Liver (tissue), 10 donors: ENCODE measurements at places on chromosomes 7 and 10. TPM values are rescaled to one million over a fixed set of nuclear protein-coding genes. Genes with fewer than 3 reads are reported as not detected.

DNA sequence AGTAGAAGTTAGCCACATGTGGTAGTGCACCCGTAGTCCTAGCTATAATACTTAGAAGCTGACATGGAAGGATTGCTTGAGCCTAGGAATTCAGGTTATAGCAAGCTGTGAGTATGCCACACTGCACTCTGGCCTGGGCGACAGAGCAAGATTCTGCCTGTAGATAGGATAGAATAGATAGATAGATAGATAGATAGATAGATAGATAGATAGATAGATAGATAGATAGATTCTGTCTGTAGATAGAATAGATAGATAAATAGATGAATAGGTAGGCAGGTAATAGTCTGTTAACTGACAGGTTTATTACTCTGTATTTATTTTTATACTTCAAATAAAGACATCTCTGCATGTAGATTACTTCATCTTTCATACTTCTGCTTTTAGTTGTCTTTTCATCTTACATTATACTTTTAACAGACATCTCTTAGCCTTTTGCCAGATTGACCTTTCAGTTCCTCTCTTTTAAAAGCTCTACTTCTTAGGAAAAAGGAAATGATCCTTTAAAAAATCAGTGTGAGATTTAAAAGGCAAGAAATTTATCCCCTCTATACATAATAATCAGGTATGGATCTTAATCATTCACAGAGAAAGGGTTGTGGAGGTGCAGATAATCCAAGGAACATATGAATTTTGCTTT, 31.8 kb downstream of the CCAR1 start:
- H3K4me1 ChIP-seq = no peaks in the 10 kb centered on the region
- H3K27ac ChIP-seq = no peak overlapping the region
- DNase-seq = no peak
- no peak overlapping the region for H3K4me3 ChIP-seq

GRCh38 chr10:11035301-11035991, 17.8 kb downstream of the CELF2 start:
- no peak for DNase-seq
- H3K27ac ChIP-seq = no peak overlapping the region
- H3K4me1 ChIP-seq = no peaks in the 10 kb centered on the region
- no peak overlapping the region for H3K4me3 ChIP-seq
- H3K27me3 ChIP-seq = peaks cover 3% of the 10 kb centered on the region

GRCh38 chr7:15820319-15820718, 133.8 kb upstream of the MEOX2 start:
- H3K36me3 ChIP-seq = no peaks in the 10 kb centered on the region
- H3K4me1 ChIP-seq = no peaks in the 10 kb centered on the region
- no peaks in the 10 kb centered on the region for H3K27me3 ChIP-seq
- H3K4me3 ChIP-seq = no peak overlapping the region
- no peak overlapping the region for H3K27ac ChIP-seq
- DNase-seq = no peak

- H3K4me3 ChIP-seq = no peak overlapping the region
- H3K4me1 ChIP-seq = no peaks in the 10 kb centered on the region
- H3K27ac ChIP-seq = no peak overlapping the region
- no peaks in the 10 kb centered on the region for H3K36me3 ChIP-seq
- H3K27me3 ChIP-seq = peaks cover 3% of the 10 kb centered on the region
Observed at GRCh38 chr7:26489391-26489790, 197.7 kb downstream of the SNX10 start.

DNA sequence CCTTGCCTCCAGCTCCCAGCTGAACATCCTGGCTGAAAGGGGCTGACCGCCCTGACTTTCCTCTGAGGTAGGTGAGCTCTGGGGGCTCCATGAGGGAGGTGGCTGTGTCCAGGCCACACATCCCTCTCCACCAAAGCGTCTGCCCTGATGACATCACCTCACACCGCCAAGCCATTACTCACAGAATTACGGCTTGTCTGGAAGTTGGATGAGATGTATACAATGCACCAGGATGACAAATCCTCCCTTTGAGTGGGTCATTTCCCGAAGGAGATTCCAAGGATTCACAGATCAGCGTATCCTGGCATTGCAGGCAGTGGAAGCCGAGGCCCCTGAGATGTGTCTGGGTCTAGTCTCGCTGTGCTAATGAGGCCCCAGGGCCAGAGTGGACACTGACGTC, 15.1 kb upstream of the RET start:
- H3K4me1 ChIP-seq = peaks cover 16% of the 10 kb centered on the region
- DNase-seq = no peak
- no peaks in the 10 kb centered on the region for H3K27me3 ChIP-seq
- H3K36me3 ChIP-seq = no peaks in the 10 kb centered on the region
- no peak overlapping the region for H3K4me3 ChIP-seq
- no peak overlapping the region for H3K27ac ChIP-seq

GRCh38 chr7:80722616-80723195, 84.3 kb downstream of the CD36 start:
- no peaks in the 10 kb centered on the region for H3K36me3 ChIP-seq
- no peak overlapping the region for H3K4me3 ChIP-seq
- H3K27me3 ChIP-seq = no peaks in the 10 kb centered on the region
- H3K27ac ChIP-seq = no peak overlapping the region
- H3K4me1 ChIP-seq = no peaks in the 10 kb centered on the region
- no peak for DNase-seq

DNA sequence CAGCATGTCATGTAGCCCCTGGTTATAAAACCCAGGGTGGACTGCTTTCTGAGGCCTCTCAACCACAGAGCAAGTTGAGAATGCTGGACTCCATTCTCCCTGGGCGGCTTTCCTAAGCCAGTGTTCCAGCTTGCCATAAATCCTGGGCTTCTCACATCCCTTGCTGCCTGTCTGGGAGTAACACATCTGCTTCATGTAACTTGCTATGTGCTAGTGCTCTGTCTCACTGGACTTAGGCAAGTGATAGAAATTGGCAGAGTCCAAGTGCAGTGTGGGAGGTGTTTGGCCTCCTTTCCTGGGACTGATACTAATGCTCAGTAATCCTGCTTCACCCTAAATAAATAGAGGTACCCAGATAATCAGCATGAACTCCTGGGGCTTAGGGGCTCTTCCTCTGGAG, 277.1 kb upstream of the POM121L12 start:
- no peaks in the 10 kb centered on the region for H3K36me3 ChIP-seq
- no peaks in the 10 kb centered on the region for H3K27me3 ChIP-seq
- no peaks in the 10 kb centered on the region for H3K4me1 ChIP-seq
- no peak overlapping the region for H3K4me3 ChIP-seq

GRCh38 chr7:155729847-155730246, 82.4 kb downstream of the SHH start:
- H3K27me3 ChIP-seq = no peaks in the 10 kb centered on the region
- peaks cover 6% of the 10 kb centered on the region for H3K4me1 ChIP-seq

GRCh38 chr7:41977151-41977651, 259.8 kb downstream of the GLI3 start:
- no peaks in the 10 kb centered on the region for H3K36me3 ChIP-seq
- H3K27ac ChIP-seq = no peak overlapping the region
- DNase-seq = no peak
- H3K27me3 ChIP-seq = no peaks in the 10 kb centered on the region
- H3K4me1 ChIP-seq = peaks cover 6% of the 10 kb centered on the region

- H3K4me1 ChIP-seq = no peaks in the 10 kb centered on the region
- H3K36me3 ChIP-seq = no peaks in the 10 kb centered on the region
- no peak overlapping the region for H3K4me3 ChIP-seq
- no peak overlapping the region for H3K27ac ChIP-seq
Observed at GRCh38 chr7:95190515-95190914, 133.8 kb downstream of the PON1 start.

- H3K4me1 ChIP-seq = no peaks in the 10 kb centered on the region
- DNase-seq = no peak
- H3K36me3 ChIP-seq = no peaks in the 10 kb centered on the region
Observed at GRCh38 chr7:159012353-159013069, 132.2 kb downstream of the VIPR2 start.

- no peaks in the 10 kb centered on the region for H3K36me3 ChIP-seq
- H3K4me3 ChIP-seq = no peak overlapping the region
- H3K4me1 ChIP-seq = no peaks in the 10 kb centered on the region
- DNase-seq = no peak
- H3K27me3 ChIP-seq = no peaks in the 10 kb centered on the region
Observed at GRCh38 chr7:31785101-31785500, 98.1 kb downstream of the PPP1R17 start.

DNA sequence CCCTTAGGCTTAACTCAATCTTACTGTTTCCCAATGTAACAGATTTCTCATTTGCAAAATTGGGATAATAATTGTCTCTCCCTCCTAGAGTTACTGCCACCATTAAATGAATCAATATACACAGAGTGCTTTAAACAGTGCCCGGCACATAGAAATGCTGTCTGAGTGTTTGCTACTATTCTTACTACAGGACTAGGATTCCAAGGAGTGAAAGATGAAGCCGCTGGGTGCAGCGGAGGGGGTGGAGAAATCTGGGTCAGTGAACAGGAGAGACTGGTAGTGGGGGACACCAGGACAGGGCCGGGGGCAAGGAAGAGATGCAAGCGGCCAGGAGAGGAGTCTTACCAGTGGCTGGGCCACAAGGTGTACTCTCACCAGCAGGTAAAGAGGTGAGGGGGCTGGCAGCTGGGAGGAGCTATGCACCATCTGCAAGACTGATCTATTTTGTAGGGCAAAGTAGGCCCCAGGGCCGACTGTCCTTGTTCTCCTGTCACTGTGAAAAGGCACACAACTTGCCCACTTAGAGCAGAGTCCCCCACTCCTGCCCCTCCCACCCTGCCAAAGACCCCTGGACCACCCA, 18.5 kb upstream of the PRRT4 start:
- H3K27ac ChIP-seq = no peak overlapping the region
- H3K27me3 ChIP-seq = no peaks in the 10 kb centered on the region
- no peaks in the 10 kb centered on the region for H3K36me3 ChIP-seq
- no peak for DNase-seq

- no peak overlapping the region for H3K27ac ChIP-seq
- H3K27me3 ChIP-seq = no peaks in the 10 kb centered on the region
- no peak overlapping the region for H3K4me3 ChIP-seq
- H3K4me1 ChIP-seq = no peaks in the 10 kb centered on the region
- no peaks in the 10 kb centered on the region for H3K36me3 ChIP-seq
- no peak for DNase-seq
Observed at GRCh38 chr7:115851291-115851690, 179.3 kb downstream of the TFEC start.

DNA sequence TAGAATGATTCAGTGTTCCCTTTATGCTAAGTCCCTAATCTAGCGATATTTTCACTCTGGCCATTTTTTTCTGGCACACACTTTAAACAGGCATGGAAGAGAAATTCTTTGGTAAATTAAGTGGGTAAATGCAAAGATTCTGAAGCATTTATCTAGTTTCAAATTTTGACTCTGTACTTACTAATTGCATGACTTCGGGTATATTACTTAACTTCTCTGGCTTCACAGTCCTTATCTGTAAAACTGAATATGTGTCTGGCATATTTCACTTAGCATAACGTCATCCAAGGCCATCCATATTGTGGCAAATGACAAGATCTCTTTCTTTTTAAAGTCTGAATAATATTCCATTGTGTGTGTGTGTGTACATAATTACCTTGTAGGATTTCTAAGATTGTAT, 114.5 kb downstream of the MBL2 start:
- no peak overlapping the region for H3K4me3 ChIP-seq
- no peak overlapping the region for H3K27ac ChIP-seq
- H3K36me3 ChIP-seq = no peaks in the 10 kb centered on the region
- H3K27me3 ChIP-seq = peaks cover 2% of the 10 kb centered on the region
- no peaks in the 10 kb centered on the region for H3K4me1 ChIP-seq

DNA sequence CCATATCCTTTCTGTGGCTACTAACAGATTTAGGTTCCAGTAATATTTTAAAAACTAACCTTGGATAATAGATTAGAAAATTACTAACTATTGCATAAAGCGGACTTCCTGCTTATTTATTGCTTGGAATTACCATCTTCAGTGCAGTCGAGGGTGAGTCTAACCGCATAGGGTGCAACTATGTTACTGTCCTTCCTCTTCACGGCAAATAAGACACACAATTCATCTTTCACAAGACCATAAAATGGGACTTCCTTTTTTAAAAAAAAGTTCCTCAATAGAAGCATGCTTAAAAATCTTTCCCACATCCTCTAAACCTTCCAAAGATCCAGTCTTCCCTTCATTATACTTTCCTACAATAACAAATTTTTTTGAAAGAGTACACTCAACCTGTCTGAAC, 2.1 kb downstream of the SLC25A40 start:
- peaks cover 22% of the 10 kb centered on the region for H3K4me1 ChIP-seq
- H3K27me3 ChIP-seq = no peaks in the 10 kb centered on the region
- no peaks in the 10 kb centered on the region for H3K36me3 ChIP-seq
- no peak for DNase-seq
- no peak overlapping the region for H3K27ac ChIP-seq

- H3K27ac ChIP-seq = no peak overlapping the region
- H3K27me3 ChIP-seq = peaks cover 3% of the 10 kb centered on the region
- H3K36me3 ChIP-seq = no peaks in the 10 kb centered on the region
- no peak overlapping the region for H3K4me3 ChIP-seq
- DNase-seq = no peak
Observed at GRCh38 chr10:86367152-86367951, 757 bp upstream of the GRID1 start.

- H3K27ac ChIP-seq = no peak overlapping the region
- H3K36me3 ChIP-seq = no peaks in the 10 kb centered on the region
- no peaks in the 10 kb centered on the region for H3K27me3 ChIP-seq
- H3K4me3 ChIP-seq = no peak overlapping the region
- DNase-seq = no peak
- no peaks in the 10 kb centered on the region for H3K4me1 ChIP-seq
Observed at GRCh38 chr10:33712825-33713224, 378.4 kb upstream of the NRP1 start.

DNA sequence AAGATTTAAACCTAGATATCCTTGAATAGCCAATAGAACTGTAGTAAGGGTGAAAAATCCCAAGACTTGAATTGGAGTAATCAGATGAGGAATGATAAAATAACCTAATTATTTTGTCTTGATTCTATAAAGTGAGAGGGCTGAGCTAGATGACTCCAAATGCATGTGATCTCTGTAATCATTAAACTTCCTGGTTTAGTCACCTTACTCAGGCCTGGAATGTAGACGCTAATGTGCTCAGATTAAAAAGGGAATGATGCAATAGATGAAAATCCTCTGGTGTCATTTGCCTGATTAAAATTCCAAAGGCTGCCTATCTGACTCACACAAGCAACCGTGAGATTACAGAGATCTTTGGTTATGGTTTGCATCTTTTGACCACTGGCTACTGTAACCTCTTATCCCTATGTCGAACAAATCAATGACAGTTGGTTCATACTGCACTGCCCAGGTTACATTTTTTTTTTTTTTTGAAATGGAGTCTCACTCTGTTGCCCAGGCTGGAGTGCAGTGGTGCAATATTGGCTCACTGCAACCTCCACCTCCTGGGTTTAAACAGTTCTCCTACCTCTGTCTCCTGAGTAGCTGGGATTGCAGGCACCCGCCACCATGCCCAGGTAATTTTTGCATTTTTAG, 2.9 kb upstream of the HKDC1 start:
- H3K36me3 ChIP-seq = no peaks in the 10 kb centered on the region
- no peaks in the 10 kb centered on the region for H3K27me3 ChIP-seq
- no peak for DNase-seq
- H3K4me3 ChIP-seq = no peak overlapping the region
- H3K4me1 ChIP-seq = no peaks in the 10 kb centered on the region

GRCh38 chr10:13161857-13162271, 506 bp downstream of the MCM10 start:
- H3K4me1 ChIP-seq = peaks cover 14% of the 10 kb centered on the region
- H3K27ac ChIP-seq = no peak overlapping the region
- DNase-seq = peak; percentile 37
- H3K36me3 ChIP-seq = no peaks in the 10 kb centered on the region

The TNS3 gene
- 100 TPM for total RNA-seq

The AGMO gene
- 27.5 TPM for total RNA-seq

The LZTS2 gene
- total RNA-seq = 9.9 TPM

The NT5C2 gene
- total RNA-seq = 47.8 TPM

The EEPD1 gene
- total RNA-seq = 2.3 TPM

The SHH gene
- 10.0 TPM for total RNA-seq

The VTI1A gene
- total RNA-seq = 13.4 TPM

The KLF14 gene
- total RNA-seq = 0.08 TPM

The MMP21 gene
- total RNA-seq = 0.17 TPM
